Nephron progenitor cell (in vitro differentiated cells): ENCODE measurements at places on chromosomes 7 and 10.

GRCh38 chr7:72577107-72577506 is 165.0 kb upstream of the CALN1 start:
- DNase-seq: no peak

DNA sequence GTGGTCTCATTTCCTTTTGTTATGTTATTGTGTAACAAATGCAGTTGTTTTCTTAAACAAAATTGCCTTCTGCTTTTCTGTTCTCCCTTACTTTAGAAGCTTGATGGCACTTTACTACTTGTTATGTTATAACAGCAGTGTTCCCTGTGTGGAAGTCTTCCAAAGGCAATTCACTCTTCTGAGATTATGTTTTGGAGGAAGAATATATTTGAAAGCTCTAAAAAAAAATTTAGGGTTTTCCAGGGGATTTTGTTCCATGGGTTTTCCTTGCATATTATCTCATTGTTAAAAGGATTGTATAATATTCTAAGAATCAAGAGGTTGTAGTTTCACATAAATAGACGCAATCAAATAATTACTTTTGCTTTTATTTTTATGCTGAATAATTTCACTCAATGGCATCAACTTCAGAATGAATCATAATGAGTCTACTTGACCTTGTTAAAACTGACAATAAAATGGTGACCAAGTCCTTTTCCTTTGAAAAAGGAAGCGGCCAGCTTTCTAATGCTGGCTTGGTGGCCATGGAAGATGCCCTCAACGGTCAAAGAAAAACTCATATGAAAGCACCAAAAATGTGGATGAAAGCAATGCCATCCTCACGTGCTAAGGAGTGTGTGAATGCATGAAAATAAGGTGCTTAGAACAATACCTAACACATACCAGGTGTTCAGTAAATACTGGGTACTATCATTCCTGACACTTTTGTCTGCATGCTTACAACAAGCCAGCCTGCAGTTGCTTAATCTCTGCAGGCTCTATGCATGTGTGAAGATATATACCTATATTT is 92.4 kb upstream of the KLF6 start:
- no peak for DNase-seq

DNA sequence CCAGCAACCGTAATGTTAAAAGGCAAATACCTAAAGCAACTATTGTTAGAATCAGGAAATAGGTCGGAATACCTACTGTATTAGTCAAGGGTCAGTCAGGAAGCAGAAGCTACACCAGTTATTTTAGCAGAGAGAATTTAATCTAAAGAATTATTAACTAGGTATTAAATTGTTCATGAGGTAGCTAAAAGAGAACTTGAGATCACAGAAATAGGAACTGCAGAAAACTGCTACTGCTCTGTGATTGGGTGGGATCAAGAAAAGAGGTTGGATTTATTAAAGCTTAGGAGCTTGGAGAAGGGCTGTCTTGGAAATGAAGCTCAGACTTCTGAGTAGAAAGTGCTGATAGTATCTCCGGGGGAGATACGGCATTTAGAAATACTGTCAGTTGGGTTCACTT is 20.0 kb upstream of the ZNF438 start:
- DNase-seq: no peak

DNA sequence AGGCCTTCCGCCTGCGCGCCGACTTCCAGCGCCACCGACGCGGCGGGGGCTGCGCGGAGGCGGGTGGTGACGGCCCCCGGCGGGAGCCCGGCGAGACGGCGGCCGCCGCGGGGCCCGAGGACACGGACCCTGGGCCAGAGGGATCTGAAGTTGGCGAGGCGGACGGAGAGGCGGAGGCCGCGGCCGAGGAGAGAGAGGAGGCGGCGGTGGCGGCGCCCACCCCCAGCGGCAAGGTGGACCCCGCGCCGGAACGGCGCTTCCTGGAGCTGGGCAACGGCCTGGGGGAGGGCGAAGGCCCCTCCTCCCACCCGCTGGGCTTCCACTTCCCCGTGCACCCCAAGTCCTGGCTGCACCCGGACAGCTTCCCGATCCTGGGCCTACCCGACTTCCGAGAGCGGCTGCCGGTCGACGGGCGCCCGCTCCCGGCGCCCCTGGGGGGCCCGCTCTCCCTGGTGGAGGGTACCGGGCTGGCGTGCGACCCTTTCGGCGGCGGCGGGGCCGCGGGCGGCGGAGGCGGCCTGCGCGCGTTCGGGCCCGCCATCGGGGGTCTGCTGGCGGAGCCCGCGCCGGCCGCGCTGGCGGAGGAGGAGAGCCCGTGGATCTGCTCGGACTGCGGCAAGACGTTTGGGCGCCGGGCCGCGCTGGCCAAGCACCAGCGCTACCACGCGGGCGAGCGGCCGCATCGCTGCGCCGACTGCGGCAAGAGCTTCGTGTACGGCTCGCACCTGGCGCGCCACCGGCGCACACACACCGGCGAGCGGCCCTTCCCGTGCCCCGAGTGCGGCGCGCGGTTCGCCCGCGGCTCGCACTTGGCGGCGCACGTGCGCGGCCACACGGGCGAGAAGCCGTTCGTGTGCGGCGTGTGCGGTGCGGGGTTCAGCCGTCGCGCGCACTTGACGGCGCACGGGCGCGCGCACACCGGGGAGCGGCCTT is 16.2 kb downstream of the ZNF316 start:
- DNase-seq: no peak

DNA sequence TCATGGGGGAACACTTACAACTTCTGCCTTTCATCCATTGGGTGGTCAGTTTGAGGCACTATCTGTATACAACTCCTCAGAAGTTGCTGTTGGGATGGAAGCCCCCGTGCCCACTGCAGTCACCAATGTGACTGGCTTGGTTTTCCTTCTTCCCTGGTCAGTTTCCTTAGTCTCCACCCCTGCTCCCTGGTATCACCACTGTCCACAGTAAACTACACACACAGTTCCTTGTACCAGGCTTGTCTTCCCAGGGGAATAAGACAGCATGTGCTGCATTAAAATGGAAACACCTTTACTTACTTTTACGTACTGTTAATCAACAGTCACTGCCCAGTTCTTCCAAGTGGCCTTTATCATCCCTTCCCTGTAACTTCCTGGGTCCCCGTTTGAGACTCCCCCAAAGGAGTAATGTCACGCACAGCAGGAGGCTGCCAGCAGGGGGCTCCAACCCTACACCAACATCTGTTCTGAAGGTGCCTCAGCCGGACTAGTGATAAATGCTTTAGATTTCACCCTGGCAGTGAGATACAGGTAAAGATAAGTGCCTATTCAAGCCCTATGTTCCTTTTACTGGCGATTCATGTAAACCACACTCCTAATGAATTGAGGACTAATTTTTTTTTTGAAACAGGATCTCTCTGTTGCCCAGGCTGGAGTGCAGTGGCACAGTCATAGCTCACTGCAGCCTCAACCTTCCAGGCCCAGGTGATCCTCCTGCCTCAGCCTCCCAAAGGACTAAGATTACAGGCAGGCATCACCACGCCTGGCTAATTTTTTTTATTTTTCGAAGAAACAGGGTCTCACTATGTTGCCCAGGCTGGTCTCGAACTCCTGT is 45.3 kb upstream of the PIK3AP1 start:
- DNase-seq: peak; percentile 69

- peak; percentile 10 for DNase-seq
Observed at GRCh38 chr10:71075759-71076472, 136.5 kb upstream of the UNC5B start.

DNA sequence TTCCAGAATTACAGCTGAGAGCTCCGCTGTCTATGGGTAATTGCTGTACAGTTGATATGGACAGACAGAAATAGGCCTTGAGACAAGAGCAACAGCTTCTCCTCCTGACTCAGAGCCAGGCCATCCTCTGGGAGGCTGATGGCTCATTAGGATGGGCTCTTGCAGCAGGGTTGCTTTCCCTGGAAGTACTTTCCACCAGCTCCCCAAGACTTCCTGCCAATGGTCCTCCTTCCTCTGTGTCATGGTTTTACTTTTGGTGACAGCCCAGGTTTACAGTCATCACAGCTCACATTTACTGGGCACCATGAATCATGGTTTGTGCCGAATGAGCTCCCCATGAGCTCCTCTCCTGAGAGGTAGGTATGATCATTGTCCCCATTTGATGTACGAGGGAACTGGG is 131.8 kb downstream of the HECW1 start:
- no peak for DNase-seq

- peak; percentile 49 for DNase-seq
Observed at GRCh38 chr7:2717293-2718261, 29.6 kb downstream of the AMZ1 start.

DNA sequence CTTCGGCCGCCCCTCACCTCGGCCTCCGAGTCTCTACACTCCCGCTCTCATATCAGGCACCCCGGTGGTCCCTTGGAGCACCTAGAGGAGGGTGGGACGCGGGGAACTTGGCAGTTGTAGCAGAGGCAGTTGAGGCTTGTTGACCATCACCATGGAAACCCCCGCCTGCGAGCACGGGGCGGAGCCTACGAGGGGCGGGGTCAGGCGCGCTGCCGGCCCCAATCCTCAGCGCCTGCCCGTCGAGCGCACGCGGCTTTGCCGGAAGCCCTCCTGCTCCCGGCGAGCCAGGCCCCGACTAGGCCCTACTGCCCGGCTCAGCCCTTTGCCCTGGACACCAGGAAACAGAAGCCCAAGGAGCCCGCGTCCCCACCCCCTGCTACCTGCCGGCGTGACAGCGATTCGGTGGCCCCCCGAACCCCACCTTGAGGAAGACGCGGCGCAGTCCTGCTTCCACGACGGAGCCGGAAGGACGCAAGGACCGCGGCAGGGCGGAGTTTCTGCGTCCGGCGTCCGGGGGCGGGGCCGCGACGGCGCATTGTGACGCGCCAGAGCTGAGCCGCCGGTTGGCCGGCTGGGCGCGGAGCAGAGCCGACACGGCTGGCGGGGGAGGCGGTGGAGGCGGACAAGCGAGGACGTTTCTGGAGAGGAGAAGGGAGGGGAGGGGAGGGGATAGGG is at the start of gene HNRNPF:
Gene HNRNPF (minus strand): TSS at position 477 of the 675 bp plus-strand sequence. CDS start 21,302 bp downstream, outside the sequence.
- peak; percentile 94 for DNase-seq

- peak; percentile 14 for DNase-seq
Observed at GRCh38 chr10:91389636-91390512, 20.3 kb upstream of the HECTD2 start.

DNA sequence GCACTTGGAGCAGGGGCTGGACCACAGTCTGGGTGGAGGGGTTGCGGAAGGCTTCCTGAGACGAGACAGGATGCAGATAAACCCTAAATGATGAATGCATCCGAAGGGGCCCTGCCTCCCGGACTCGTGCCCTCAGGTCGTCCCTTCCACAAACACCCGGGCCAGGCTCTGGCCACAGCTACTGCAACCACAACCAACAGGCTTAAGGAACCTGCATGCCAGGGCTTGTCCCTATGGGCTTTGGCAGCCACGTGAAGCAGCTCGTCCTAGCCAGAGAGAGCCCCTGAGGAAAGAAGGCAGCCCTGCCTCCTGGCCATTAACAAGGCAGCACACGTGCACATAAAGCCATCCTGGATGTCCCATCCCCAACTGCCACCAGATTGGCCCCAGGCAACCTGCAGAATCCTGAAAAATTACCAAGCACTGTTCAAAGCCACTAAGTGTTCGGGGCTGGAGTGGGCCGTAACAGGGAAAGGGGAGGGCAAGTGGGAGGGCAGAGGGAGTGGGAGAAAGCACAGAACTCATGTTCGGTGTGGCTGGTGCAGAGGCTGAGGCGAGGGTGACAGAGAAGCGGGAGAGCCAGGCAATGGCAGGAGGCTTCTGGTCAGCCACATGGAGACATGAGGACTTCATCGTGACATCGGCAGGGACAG is 62.7 kb downstream of the MAD1L1 start:
- no peak for DNase-seq

DNA sequence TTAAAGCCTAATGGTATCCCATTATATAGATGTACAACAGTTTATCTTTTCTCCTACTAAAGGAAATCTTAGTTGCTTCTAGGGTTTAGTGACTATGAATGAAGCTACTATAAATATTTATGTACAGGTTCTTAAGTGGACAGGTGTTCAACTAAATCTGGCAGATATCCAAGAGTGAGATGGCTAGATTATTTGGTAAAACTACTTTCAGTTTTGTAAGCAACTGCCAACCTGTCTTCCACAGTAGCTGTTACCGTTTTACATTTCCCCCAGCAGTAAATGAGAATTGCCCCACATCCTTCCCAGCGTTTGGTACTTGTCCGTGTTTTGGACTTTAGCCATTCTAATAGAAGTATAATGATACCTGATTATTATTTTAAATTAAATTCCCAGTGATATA is 144.9 kb upstream of the MAGI2 start:
- DNase-seq: no peak

DNA sequence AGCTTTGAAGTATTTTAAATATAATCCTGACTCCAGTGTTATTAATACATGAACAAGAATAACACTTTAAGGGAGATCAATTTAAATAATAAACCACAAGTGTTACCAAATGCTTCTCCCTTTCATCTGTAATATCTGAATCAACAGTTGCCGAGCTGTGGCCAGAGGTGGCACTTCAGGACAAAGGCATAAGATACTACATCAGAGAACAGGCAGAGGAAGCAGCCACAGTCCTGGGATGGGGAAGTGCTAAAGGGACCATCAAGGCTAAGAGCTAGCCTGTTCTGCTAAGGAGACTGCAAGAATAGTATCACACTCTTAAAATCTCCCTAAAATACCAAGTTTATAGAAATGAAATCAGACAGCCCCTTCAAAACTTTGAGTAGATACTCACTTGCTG is 378.2 kb upstream of the PRKCQ start:
- DNase-seq: no peak

- DNase-seq: no peak
Observed at GRCh38 chr7:81367326-81367931, 402.4 kb downstream of the HGF start.

DNA sequence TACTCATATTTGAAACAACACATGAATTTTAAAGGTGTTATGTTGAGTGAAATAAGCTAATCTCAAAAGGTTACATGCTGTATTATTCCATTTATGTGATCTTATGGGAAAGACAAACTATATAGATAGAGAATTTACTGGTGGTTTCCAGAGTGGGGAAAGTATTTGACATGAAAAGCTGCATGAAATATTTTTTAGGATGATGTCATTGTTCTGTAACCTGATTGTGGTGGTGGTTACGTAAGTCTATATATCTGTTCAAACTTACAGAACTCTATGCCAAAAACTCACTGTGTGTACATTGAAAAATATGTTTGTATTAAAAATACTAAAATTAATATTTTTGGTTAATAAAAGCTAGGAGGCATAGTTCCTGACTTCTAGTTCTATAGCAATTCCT is 453.0 kb downstream of the SORCS3 start:
- no peak for DNase-seq

GRCh38 chr7:121366852-121367431 is 29.2 kb downstream of the FAM3C start:
- DNase-seq: no peak

GRCh38 chr10:18085855-18086254 is 54.4 kb upstream of the CACNB2 start:
- no peak for DNase-seq

- DNase-seq: no peak
Observed at GRCh38 chr7:68542831-68543230, 1055.4 kb upstream of the AUTS2 start.

- DNase-seq: no peak
Observed at GRCh38 chr7:43303740-43304241, 191.3 kb downstream of the HECW1 start.
